Pulmonary artery endothelial cell (primary cell): ENCODE measurements at places on chromosomes 6 and 20. TPM values are rescaled to one million over a fixed set of nuclear protein-coding genes. Genes with fewer than 3 reads are reported as not detected.
A peak's percentile ranks its signal among the peaks of the same experiment; 100 is the strongest.

DNA sequence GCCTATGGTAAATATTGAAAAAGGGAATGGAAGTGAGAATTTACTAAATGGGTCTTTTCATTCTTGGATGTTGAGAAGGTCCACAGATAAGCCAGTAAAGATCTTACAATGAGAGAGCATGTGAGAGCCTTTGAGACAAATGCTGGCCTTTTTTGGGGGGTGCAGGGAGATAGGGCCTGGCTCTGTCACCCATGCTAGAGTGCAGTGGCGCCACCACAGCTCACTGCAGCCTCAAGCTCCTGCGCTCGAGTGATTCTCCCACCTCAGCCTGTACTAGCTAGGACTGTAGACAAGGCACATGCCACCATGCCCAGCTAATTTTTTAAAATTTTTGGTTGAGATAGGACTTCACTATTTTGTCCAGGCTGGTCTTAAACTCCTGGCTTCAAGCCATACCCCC, 63.2 kb upstream of the TMEM181 start:
- DNase-seq = no peak

- DNase-seq = no peak
These were observed 93.9 kb downstream of the RNASET2 start for GRCh38 chr6:166862287-166862977.

- DNase-seq = no peak
These were observed 149.1 kb downstream of the KCNQ5 start for GRCh38 chr6:72770959-72771358.

- no peak for DNase-seq
These were observed 183.3 kb upstream of the PDE10A start for GRCh38 chr6:165846123-165846966.

DNA sequence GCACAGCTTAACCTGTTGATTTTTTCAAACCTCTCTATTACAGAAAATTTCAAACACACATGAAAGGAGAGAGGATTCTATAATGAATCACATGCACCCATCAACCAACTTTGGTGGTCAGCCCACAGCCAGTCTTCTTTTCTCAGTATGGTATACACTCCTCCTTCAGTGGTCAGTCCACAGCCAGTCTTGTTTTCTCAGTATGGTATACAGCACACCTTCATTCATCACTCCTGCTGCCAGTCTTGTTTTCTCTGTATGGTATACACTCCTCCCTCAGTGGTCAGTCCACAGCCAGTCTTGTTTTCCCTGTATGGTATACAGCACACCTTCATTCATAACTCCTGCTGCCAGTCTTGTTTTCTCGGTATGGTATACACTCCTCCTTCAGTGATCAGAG, 67.8 kb downstream of the SYNDIG1 start:
- DNase-seq = no peak

DNA sequence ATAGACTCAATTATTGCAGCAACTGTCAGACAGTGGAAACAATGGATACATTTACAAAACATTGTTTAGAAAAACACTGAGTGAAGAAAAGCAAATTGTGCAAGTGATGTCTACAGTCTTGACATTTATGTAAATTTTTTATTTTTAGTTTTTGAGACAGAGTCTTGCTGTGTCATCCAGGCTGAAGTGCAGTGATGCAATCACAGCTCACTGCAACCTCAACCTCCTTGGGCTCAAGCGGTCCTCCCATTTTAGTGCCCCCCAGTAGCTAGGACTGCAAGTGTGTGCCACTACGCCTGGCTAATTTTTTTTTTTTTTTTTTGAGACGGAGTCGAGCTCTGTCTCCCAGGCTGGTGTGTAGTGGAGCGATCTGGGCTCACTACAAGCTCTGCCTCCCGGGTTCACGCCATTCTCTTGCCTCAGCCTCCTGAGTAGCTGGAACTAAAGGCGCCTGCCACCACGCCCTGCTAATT, 9.7 kb downstream of the CNBD2 start:
- DNase-seq = no peak

GRCh38 chr20:6680441-6680840, 87.0 kb upstream of the BMP2 start:
- no peak for DNase-seq

DNA sequence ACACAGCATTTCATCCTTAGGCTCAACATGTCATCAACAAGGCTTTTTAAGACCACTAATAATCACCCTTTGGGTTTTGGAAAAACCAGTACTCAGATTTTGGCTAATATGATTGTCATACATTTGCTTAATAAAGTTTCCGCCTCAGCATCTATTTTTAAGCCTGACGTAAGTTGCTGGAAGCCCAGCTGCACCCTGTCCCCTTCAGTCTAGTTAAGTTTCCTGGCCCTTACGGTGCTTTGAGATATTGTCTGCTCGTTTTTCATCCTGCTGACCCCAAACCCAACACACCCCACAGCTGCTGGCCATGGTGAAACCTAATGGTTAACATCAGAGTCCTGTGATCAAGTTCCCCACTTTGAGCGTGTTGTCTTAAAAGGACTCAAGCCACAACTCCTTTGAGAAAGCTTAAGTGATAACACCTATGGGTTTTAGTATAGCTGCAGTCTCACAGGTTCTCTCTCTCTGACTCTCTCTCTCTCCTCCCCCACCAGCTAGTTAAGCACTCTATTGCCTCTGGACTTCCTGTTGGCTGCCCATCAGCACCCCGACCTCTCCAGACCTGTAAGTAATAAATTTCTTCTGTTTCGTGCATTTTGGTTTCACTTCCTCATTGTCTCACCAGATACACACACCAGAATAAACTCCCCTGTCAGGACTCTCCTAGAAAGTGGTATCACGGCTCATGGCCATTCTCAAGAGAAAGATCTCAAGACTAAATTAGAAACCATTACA, 802.0 kb downstream of the C6orf118 start:
- DNase-seq = no peak

DNA sequence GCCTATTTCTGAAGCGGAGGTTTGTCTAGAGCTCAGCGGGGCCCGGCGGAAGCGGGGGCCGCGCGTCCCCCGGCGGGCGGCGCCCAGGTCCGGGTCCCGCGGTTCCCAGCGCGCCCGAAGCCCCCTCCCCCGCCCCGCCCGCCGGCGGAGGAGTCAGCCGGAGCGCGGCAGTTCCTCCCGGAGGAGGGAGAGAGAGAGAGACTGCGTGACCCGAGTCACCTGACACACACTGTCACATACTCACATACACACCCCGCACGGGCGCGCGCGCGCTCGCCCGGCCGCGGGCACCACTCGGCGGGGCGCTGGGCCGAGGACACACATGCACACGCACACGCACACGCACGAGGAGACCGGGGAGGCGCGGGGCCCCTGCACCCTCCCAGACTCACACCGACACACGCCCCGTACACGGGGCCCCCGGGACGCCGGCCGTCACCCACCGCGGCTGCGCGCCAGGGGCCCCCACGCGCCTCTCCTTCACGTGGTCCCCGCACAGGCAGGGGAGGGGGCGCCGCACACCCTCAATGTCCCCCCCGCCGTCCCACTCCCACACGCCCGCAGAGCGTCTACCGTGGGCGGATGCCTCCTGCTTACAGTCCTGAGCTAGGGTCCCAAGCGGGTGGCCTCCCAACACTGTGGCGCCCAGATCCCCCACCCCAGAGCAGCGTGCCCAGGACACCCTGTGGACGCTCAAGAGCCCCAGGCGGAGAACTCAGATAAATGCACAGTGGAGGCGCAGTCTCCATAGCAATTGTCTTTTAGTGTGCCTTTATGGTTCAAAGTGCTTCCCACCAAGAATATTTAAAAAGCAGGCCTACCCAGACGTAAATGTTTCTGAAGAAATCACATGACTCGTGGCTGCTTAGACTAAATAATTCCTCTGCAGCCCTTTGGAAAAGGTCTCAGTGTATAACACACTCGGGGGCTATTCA, at the start of gene RRAGD:
Gene RRAGD, minus strand, starts transcription at position 203 of the 935 bp plus-strand sequence. CDS start 280 bp downstream, outside the sequence.
- DNase-seq = no peak

- DNase-seq = no peak
These were observed 518 bp downstream of the PEX6 start for GRCh38 chr6:42978487-42978838.

DNA sequence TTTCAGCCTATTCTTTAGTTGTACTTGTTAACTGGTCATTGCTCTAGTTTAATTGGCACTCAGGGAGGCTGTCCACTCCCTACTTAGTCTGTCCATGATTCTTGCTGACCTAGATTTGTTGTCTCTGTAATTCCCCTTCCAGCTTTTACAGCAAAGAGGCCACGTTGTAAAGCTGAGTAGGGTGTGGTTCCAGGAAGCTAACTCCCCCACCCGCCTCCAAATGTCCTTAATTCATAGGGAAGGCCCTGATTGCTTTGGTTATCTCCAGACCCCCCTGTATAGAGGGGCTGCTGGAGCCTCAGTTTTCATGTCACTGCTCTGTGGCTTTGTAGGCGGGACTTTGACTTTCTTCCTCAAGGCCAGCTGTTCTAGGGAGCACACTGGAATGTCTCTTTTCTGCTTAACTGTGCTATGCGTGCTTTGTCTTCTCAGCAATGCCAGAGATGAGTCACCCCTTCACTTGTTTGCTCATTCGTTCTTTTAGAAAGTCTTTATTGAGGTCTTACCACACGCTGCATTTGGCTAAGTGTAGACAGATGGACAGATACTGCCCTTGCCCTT, 175.1 kb upstream of the JAG1 start:
- peak; percentile 39 for DNase-seq

DNA sequence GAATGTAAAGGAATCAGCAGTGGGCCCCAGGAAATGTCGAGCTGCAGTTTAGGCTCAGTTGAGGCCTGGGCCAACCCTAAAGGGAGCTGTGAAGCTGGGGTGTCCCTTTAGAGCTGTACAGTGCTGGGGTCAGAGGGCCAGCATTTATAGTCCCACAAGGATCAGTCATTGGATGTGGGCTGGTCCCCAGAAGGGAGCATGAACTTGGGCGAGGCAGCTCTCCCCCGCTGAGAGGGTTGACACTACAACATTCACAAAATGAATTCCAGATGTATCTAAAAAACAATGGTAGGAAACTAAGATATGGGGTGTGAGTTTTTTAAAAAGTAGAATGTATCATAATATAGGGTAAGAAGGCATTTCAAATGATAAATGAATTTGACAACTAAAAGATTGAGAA, 29.7 kb upstream of the TMX4 start:
- no peak for DNase-seq

DNA sequence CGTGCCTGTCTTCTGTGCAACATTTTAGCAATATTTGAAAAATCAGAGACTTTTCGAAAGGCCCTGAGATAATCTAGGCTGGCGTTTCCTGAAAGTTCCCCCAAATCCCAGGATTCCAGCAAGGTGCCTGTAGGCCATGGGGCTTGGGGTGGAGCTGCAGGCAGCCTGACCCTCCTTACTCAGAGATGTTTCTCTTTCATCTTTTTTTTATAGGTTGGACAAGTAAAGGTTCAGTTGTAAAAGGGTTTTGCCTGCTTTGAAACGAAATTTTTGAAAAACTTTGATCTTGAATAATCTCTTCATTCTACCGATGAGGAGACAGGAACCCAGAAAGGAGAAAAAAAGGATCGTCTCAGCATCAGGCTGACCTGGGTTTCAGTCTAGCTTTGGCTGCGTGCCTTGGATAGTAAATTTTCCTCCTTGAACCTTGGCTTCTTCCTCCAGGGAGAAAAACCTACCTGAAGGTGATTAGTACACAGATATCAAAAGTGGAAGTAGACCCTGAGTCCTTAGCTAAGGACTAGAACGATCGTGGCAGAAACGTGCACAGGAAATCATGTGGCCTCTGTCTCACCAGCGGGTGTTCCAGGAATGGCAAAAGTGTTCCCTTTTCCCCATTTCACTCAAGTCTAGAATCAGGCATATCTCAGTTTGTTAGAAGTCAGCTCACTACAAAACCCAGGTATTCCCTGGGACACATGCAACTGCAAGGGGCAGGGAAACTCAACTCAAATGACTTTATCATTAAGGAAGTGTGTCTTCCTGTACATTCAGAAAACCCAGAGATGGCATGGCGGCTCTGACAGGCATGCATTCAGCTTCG, 128.2 kb upstream of the PTPN1 start:
- DNase-seq = no peak

DNA sequence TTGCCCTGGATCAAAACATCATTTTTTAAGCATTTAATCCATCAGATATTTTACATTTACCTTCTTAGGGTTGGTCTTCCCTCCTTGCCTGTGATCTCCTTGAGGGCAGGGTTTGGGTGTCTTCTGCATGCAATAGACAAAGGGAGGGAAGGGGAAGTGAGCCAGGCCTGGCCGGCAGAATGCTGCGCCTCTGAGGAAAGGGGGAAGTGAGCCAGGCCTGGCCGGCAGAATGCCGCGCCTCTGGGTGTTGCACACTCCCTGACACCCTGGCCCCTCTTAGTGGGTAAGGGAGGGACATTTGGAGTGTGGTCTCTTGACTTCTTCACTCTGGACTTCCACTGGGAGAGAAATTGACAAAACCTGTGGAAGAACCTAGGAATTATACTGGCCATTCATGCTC, 12.4 kb downstream of the PSMF1 start:
- no peak for DNase-seq

DNA sequence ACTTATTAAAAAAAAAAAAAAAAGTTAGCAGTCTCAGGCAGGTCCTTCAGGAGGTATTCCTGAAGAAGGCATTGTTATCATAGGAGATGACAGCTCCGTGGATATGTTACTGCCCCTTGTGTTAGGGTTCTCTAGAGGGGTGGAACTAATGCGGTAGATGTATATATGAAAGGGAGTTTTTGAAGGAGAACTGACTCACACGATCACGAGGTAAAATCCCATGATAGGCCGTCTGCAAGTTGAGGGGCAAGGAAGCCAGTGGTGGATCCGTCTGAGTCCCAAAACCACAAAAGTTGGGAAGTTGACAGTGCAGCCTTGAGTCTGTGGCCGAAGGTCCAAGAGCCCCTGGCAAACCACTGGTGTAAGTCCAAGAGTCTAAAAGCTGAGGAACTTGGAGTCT, 103.4 kb downstream of the TULP4 start:
- no peak for DNase-seq

DNA sequence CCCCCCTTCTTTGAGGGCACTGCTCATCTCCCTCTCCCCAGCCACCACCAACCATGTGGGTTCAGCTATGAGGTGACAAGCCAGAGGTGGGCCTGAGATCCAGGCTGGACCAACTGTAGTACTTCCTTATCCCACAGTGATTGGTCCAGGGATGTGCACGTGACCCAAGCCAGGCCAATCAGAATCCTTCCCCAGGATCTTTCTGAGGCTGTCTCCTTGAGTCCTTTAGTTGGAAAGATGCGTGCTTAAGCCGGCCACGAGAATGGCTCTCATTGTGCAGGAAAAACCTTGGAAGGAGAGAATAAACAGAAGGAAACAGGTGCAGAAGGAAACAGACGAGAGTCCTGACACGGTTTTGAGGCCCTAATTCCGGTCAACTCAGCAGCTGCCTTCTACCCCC, 39.2 kb downstream of the ZC3H12D start:
- DNase-seq = no peak

- DNase-seq = no peak
These were observed 164.2 kb upstream of the SUPT3H start for GRCh38 chr6:45541934-45542333.

DNA sequence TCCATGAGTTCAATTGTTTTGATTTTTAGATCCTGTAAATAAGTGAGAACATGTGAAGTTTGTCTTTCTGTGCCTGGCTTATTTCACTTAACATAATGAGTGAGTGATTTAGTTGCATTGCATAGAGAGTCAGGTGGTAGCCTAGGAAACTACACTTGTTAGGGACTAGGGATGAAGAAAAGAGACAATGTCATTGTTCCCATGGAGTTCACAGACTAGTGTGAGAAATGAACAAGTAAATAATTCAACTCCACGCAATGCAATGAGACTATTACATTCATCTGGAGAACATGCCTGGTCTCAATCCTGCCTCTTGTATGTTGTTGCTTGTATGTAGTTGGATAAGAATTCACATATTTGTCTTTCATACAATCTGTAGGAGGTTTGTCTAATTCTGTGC, 76.3 kb upstream of the B3GAT2 start:
- no peak for DNase-seq

Gene SLC22A2
- not detected in 2 replicates for total RNA-seq

Gene EPPIN
- not detected in 2 replicates for total RNA-seq

Gene STMND1
- not detected in 2 replicates for total RNA-seq

Gene FGD2
- not detected in 2 replicates for total RNA-seq

Gene HLA-DQB1
- not detected in 2 replicates for total RNA-seq

Gene FRMD1
- total RNA-seq = not detected in 2 replicates
